Psoas muscle (tissue), 8 donors: ENCODE measurements at places on chromosomes 2 and 18. TPM values are rescaled to one million over a fixed set of nuclear protein-coding genes. Genes with fewer than 3 reads are reported as not detected.

- H3K27me3 ChIP-seq = no peaks in the 10 kb centered on the region
- DNase-seq = no peak
- no peak overlapping the region for H3K27ac ChIP-seq
- H3K4me3 ChIP-seq = peak overlapping the region; percentile 66
- H3K36me3 ChIP-seq = no peaks in the 10 kb centered on the region
Measured at GRCh38 chr2:191150230-191150599, 579 bp downstream of the STAT4 start.

- H3K27me3 ChIP-seq = no peaks in the 10 kb centered on the region
- H3K36me3 ChIP-seq = no peaks in the 10 kb centered on the region
- H3K4me3 ChIP-seq = no peak overlapping the region
Measured at GRCh38 chr18:10114717-10115463, 201.1 kb downstream of the VAPA start.

GRCh38 chr2:118078734-118079133 lies 9.5 kb upstream of the INSIG2 start:
- H3K4me1 ChIP-seq = no peaks in the 10 kb centered on the region
- no peak overlapping the region for H3K27ac ChIP-seq
- H3K36me3 ChIP-seq = no peaks in the 10 kb centered on the region

GRCh38 chr18:78914249-78914935 lies 65.2 kb upstream of the SALL3 start:
- H3K4me3 ChIP-seq = no peak overlapping the region
- no peak for DNase-seq
- H3K27ac ChIP-seq = no peak overlapping the region

GRCh38 chr2:152630466-152630865 lies 86.8 kb downstream of the PRPF40A start:
- H3K4me3 ChIP-seq = no peak overlapping the region
- H3K27ac ChIP-seq = no peak overlapping the region
- no peaks in the 10 kb centered on the region for H3K27me3 ChIP-seq
- peaks cover 11% of the 10 kb centered on the region for H3K36me3 ChIP-seq

Gene NYAP2
- 0.03 TPM for polyA plus RNA-seq

Gene EMILIN2
- 0.65 TPM for polyA plus RNA-seq

Gene CXCR4
- 1.8 TPM for polyA plus RNA-seq

Gene EVA1A
- polyA plus RNA-seq = 0.76 TPM

Gene CROCC2
- polyA plus RNA-seq = not detected
